ENCODE measurements at places on chromosomes 4 and X.

DNA sequence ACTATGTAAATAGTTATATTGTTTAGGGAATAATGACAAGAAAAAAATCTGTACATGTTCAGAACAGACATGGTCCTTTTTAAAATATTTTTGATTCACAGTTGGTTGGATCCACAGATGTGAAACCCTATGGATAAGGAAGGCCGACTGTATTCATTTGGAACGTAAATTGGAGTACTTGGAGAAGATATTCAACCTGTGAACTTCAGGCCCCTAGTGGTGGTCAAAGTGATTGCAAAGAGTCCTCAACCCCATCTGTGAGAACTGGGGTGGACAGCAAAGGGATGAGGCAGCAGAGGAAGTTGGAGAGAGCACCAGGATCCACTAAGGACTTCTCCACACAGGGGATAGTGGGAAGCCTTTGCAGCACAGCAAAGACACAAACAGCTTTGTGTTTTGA, 6.2 kb upstream of the CXCL13 start:
- DNase-seq: no peak

- no peak for DNase-seq
These were observed 131.9 kb downstream of the RTL3 start for GRCh38 chrX:78527263-78527662.

DNA sequence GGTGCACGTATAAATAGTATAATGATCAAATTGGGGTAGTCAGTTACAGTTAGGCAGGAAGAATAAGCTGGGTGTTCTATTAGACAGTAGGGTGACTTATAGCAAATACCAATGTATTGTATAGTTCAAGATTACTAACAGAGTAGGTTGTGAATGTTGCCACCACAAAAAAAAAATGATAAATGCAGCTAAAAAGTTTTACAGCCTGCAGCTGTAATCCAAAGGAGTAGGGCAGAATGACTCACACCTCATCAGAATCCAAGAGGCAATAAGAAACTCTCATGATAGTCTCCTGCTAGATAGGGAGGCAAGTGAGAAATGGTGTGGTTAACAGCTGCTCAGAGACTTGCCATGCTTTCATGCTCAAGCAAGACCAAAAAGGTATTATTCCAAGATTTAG, 19.6 kb upstream of the TCEAL4 start:
- no peak for DNase-seq

DNA sequence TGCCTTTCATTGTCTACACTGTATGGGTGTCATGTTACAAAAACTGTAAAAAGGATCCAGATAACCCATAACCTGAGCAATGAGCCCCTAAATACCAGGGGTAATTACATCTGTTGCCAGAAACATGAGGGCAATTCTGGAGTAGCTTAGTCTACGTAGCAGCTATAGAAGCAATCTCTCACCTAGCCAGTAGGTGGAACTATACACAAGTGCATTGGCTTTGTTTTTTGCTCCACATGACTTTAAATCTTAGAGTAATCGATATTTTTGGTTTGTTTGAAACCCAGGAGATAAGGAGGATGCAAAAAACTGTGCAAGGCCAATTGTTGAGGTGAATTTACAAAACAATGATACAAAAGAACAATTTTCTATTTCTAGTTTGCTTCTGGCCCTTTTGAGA, 57.5 kb downstream of the GPR82 start:
- no peak for DNase-seq

- DNase-seq: no peak
These were observed 11.7 kb downstream of the UGT2B4 start for GRCh38 chr4:69484011-69484410.

DNA sequence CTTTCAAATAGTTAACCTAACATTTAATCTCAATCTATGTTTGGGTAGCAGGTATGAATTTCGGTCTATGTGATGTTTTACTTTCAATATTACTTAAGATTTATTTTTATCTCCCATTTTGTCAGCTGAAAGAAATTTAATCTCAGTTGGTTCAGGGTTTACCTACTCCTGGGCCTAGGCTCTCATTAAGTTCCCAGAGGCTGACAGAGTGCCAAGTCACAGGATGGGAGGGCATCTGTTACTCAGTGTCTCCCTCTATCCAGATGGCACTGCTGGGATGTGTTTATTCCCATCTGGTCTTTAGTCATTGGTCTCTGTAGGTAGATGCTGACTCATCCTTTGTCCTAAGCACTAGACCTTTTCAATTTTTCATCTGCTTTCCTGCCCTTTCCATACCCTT, 129.4 kb upstream of the ARSJ start:
- no peak for DNase-seq

DNA sequence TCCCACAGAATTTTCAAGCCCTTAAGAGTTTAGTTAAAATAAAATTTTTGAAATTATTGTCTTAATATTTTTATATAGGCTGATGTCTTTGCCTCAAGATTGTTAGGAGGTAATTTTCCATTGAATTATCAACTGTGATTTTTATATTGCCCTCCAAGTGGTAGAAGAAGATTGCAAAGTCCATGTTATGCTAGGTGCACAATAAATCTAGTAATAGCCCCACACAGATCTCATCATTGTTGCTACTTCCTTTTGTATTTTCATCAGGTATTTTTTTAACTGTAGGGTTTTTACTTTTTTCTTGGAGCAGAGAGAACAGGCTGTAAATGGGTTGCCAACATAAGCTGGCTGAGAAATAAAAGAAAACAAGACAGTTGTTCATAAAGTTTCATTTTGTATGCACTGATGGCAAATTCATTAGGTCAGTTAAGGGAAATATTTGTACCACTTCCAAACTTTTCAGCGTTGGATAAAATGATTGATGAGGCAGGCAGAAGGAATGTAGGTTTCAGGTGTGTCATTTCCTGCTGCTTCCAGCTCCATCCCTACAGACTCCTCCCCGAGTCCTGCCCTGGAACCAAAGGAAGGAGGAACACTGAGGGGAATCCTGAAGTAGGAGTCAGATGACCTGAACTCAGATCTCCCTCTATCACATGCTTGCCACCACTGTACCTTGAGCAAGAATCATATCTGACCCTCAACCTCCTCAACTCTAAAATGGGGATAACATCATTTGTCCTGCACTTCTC, 105.5 kb downstream of the PRRG1 start:
- no peak for DNase-seq

DNA sequence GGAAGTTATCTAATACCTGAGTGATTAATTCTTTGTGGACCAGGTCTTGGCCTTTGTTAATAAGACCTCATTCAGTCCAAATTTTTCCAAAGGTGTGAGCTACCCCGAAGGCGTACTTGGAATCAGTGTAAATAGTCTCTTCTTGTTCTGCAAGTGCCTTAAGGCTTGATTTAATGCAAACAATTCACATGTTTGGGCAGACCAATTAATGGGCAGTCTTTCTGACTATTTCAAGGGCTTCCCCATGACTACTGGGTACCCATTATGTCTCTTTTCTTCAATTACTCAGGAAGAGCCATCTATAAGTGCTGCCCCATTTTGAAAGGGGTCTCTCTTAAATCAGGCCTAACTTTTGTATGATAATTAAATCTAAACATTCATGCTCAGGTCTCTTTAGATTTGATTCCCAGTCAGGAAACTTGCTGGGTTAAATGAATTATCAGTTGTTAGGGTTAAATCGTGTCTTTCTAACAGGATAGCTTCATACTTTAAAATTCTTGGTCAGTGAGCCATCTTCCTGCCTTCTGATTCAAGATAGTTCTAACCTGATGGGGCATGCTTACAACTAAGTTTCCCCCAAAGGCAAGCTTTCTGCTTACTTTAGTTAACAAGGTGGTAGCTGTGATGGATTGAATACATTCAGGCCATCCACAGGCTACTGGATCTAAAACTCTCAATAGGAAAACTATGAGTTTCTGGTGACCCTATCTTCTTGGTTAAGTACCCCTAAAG, 179.6 kb downstream of the CCNG2 start:
- DNase-seq: no peak

- DNase-seq: no peak
These were observed 836.0 kb downstream of the TRIML1 start for GRCh38 chr4:188975271-188975670.

DNA sequence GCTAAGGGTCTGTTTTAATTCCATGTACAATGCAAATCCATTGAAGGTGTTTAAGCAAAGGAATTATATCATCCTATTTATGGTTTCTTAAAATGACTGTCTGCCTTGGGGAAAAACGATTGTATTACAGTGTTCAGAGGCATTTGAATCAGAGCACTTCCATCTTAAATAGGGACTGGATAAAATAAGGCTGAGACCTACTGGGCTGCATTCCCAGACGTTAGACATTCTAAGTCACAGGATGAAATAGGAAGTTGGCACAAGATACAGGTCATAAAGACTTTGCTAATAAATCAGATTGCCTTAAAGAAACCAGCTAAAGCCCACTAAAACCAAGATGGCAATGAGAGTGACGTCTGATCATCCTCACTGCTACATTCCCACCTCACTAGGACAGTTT, 1167.2 kb upstream of the PABPC4L start:
- DNase-seq: no peak

DNA sequence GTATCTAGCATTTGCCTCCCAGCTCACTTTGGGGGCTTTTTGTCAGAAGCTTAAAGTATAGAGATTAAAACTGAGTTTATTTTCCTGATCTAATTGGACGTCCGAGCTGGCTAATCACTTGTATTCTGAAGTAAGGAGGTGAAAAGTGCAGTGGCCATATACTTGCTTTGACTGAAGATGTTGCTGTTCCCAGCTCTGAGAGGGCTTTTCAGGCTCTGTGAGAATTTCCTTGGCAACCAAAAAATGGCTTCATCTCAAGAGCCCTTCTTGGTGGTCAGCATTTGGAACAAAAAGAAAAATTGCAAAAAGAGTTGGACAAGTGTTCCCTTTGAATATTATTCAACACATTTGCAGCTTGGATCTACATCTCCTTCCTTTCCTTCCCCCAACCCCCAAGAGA, 67.0 kb downstream of the SLC4A4 start:
- DNase-seq: no peak
